ENCODE measurements at places on chromosomes 16 and 17.

DNA sequence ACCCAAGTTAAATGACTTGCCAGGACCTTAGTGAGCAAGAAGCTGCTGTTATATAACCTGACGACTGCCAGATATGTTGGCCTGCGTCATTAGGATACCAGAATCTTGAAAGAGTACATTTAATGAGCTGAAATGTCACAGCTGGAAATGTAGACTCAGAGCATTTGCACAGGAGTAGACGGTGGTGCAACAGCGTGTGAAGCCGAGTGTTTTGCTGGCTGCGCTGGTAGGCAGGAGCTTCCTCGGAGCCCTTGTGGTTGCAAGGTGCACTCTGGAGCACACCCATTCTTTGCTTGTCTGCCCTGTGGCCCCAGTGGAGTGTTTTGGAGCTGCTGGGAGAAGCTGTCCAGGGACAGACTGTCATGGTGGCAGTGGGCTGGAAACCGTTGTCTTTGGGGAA is 79.3 kb downstream of the BANP start:
- DNase-seq, result no peak

DNA sequence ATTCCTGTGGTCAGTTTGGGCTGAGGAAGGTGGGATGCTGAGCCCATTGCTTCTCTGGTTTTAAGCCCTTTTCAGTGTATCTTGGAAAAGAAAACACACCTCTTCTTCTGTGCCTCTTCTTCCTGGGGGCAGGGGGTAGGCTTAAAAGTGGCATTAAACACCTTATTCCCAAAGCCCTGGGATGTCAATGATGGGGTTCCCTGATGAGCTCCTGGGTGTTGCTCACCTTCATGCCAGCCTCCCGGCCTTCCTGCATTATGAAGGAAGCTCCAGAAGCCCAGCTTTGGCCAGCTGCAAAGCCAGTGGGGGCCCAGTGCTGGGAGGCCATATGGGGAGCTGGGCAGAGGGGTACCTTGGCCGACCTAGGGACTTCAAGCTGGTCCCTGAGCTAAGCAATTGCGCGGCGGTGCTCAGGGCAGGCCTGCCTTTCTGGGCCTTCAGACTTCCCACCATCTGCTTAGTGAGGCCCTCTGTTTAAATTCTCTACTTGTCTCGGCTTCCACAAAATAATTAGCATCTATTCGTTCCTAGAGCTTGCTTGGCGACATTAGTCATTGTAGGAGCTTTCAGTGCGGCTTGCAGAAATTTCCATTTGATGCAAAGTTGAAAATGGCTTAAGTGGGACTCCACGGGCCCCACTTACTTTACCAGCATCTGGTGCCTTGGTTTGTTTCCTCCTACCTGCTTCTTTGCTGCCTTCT is 121.7 kb upstream of the NLRP1 start:
- DNase-seq, result no peak

DNA sequence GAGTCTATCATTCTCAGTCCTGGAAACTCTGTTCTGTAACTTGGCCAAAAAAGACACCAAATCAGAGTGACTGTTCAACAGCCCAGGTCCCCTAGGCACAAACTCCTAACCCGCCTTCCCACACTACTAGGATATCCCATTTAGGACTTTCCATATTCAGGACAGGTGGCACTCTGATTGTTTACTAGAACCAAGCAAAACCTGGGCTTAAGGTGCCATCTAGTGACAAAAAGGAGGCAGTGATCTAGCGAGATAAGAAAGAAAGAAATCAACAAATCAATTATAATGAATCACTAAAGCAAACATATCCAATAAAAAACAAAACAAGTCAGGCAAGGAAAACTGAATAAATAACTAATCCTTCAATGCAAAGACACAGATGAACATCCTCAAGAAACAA is 203.9 kb downstream of the CEP112 start:
- DNase-seq, result peak; percentile 27

DNA sequence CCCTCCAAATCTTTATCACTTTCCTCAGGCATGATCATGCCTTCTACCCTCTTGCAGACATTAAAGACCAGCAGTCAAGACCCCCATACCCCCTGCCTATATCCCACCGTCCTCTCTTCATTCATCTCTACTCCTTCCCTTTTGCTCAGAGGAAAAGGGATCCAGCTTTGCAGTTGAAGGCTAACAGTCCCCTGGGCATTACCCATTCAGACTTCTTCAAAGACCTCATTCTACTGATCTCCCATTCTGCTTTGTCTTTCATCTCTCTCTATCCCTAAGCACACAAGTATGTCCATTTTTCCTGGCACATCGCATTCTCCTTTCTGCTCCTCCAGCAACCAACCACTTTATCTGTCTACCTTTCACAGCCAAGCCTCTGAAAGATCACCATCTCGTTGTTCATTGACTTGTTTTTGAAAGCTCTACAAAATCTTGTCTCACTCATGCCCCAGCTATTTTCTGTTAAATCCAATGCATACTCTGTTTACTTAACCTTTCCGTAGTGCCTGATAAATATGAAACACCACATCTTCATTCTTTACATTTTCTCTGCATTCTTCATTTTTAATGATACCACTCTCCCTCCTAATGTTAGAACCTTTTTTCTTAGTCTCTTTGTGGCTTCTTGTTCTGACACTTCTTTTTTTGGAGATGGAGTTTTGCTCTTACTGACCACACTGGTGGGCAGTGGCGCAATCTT is 14.1 kb upstream of the LCMT1 start:
- DNase-seq, result no peak

GRCh38 chr17:77494664-77495435 is 354.1 kb downstream of the SEC14L1 start:
- DNase-seq, result peak; percentile 90

GRCh38 chr16:53565296-53565863 is 62.4 kb upstream of the AKTIP start:
- no peak for DNase-seq

DNA sequence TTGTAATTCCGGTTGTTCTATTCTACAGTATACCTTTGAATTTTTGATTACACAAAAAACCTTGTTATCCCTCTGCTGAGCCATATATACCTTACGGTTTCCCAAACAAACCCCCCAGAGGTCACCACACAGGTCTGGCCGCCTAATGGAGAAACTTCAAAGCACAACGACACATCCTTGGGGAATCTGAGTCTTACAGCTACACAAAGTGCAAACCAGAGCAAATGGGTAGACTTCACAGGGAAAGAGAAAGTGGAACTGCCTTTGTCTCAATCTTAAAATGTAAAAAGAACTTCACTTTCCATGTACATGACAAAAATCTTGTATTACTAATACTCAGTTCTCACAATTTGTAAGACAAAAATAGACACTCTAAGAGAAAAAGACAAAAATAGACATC is 2.7 kb downstream of the FBXO31 start:
- DNase-seq, result no peak

- DNase-seq, result no peak
Measured at GRCh38 chr17:9234389-9234945, 213.2 kb downstream of the NTN1 start.

DNA sequence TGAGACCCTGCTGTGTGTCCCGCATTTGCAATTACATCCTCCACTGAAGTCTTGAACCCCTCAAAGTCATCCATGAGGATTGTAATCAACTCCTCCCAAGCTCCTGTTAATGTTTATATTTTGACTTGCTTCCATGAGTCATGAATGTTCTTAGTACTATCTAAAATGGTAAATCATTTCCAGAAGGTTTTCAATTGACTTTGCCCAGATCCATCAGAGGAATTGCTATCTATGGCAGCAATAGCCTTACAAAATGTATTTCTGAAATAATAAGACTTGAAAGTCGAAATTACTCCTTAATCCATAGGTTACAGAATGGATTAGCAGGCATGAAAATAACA is 2.5 kb upstream of the C16orf87 start:
- no peak for DNase-seq

DNA sequence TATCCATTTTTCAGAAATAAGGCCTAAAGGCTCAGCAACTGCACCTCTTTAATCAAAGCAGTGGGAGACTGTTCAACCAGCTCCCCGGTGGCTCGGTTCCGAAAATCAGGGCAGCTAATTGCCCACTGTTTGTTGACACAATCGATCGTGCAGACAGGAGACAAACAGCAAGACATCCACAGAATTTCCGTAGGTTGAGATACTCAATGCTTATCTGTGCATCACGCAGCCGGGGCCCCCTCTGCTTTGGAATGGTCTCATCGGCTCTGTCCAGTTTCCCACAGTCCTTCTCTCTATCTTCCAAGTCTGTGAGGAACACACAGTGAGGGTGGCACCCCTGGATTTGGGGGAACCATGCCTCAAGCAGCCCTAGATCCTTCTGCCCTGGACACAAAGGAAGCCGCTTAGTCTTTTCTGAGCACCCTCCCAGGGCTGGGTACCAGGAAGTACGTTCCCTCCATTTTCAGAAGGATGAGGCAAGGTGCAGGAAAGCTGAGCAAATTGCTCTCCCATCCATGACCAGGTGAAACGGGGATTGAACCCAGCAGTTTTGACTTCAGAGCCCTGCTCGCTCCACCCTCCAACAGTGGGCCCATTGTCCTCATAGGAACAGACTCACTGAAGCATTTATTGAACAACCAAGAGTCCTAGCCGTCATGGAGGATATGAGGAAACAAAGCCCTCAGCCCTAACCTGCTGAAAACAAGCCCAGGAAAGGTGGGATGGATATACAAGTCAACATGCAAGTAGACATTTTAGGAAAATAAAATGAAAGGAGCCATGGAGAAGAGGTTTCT is 70.7 kb downstream of the C16orf95 start:
- peak; percentile 51 for DNase-seq

DNA sequence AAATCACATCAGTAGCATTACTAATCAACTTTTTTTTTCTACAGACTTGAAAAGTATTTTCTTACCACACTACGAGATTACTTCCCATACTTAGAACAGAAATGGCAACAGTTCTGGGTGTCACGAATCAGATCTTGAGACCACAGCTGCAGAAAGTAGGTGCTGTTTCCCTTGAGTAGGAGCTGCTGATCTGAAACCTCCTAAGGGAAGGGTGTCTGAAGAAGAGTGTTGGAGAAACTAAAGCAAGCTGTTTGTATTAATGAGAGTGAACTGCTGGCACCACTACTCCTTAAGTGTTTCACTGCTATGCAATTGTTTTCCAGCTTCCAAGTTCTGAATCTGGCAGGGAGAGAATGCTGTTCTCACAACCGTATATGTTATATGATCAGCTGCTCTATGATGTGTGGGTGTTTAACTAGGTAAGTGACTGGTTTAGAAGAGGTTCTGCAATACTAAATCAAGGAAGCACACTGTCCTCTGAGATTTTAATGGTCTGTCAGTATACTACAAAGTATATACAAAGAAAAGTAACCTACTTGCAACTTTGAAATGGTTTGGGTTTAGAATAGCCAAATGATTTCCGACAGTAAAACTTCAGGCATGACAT is 3.3 kb downstream of the ZNF652 start:
- DNase-seq, result no peak

- DNase-seq, result no peak
Measured at GRCh38 chr17:7346761-7347614, 5.0 kb upstream of the KCTD11 start.

GRCh38 chr16:81520560-81521135 is 76.0 kb downstream of the CMIP start:
- DNase-seq, result no peak
